ENCODE measurements at places on chromosomes 16 and 17.

DNA sequence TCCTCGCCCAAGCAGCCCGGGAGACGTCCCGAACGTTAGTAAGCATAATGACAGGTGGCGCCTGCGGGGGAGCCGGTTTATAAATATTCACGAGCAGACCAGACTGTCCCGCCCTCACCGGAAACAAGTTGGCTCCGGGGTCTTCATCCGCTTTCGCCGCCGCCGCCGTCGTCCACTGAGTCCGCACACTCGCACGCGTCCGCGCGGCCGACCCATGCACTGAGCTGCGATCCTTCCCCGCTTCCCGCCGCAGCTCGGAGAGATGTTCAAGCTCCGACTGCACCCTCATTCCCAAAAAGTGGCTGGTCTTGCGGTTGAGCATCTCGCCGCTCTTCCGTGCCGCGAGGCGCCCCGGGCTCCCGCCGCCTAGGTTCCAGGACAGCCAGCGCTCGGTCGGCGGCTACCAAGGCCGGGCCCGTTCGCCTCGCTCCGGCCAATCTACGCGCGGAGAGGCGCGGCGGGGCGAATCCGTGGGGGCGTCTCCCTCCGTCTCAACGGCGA lies 385 bp downstream of the CFAP119 start:
- no peak for DNase-seq

DNA sequence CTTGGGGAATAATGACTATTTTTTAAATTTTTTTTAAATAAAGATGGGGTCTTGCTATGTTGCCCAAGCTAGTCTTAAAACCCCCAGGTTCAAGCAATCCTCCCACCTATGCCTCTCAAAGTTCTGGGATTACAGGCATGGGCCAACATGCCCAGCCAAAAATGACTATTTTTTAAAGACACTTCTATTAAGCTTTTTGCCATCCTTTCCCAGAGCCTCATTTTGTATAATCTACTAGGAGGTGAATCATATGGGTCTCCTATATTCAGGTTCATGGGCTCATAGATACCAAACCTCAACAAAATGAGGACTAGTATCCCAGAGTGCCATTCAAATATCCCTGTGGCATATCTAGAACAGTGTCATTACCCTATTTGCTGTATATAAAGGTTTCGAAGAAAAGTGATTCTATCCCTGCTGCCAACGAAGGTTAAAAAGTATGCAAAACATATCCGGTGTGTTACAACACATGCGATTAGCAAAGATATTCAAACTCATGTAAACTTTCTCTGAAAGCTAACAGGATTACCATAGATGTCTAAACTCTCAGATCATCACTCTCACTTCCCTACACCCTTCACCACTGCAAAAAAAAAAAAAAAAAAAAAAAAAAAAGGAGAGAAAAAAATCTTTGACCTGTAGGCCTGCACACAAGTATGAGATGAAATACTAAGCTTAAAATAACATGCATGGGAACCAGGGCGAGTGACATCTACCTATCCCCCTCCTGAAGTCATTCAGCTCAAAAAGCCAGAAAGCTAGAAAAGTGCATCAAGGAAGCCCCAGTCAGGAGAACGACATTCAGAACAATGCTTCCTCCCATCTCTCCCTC lies 23.5 kb downstream of the XPO6 start:
- DNase-seq: no peak

- no peak for DNase-seq
These were observed 13.6 kb downstream of the CDC42EP4 start for GRCh38 chr17:73297934-73298861.

- no peak for DNase-seq
These were observed 5.2 kb upstream of the CCL13 start for GRCh38 chr17:34351096-34351495.

DNA sequence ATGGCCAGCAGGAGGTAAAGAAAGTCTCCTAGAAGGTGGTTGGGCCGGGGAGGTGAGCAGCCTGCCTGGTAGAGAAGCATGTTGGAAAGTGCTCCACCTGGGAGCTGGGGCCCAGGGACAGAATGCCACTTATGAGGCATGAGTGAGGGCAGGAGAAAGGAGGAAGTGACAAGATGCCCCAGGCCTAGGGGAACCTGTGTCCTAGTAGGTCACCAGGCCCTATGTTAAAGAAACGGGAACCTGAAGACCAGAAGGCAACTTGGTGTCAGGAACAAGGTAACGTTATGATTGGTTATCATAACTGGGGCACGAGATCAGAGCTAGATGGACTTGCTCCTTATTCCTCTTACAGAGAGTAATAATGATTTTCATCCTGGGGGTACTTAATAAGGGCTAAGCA lies 34.3 kb downstream of the PITPNC1 start:
- no peak for DNase-seq

DNA sequence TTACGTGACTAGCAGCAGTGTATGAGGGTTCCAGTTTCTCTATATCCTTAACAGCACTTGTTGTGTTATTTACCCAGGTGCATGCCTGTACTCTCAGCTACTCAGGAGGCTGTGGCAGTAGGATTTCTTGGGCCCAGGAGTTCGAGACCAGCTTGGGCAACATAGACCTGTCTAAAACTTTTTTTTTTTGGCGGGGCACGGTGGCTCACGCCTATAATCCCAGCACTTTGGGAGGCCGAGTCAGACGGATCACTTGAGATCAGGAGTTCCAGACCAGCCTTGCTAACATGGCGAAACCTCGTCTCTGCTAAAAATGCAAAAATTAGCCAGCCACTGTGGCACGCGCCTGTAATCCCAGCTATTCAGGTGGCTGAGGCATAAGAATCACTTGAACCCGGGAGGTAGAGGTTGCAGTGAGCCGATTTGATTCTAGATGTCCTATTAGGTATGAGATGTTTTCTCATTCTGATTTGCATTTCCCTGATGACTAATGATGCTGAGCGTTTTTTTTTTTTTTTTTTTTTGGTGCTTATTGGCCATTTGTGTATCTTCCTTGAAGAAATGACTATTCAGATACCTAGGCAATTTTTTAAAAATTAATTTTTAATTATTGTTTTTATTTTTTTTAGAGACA lies 13.4 kb downstream of the CASC3 start:
- no peak for DNase-seq

DNA sequence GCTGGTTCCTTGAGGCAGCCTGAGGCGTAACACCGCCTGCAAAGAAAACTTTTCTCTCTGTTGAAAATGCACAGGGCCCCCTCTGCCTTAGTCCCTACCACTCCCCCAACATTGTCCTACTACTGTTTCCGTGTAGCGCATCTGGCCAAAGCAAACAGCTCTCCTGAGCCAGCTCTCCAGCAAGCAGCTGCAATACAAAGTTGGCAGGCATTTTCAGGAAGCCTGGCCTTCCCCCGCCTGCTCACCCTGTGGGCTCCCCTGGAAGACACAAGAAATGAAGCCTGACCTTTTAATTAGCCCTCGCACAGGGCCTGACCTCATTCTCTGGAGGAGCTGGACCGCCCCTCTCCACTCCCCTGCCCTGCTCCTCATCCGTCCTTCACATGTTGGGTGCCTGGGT lies 66.7 kb downstream of the SOX9 start:
- DNase-seq: no peak
